Breast epithelium (tissue), 4 donors: ENCODE measurements at places on chromosomes 16 and 17. TPM values are rescaled to one million over a fixed set of nuclear protein-coding genes. Genes with fewer than 3 reads are reported as not detected.

The ARHGAP44 gene
- 2.4 TPM for total RNA-seq

The RRAD gene
- 8.0 TPM for total RNA-seq

The PIP4K2B gene
- total RNA-seq = 43.6 TPM

The CHD9NB gene
- 16.4 TPM for total RNA-seq

The P3H4 gene
- 14.9 TPM for total RNA-seq

The DNAH3 gene
- total RNA-seq = not detected

The SRL gene
- total RNA-seq = 0.32 TPM

The TPSG1 gene
- total RNA-seq = not detected

The SLC12A3 gene
- not detected for total RNA-seq

The MYH1 gene
- not detected for total RNA-seq

The UTS2R gene
- not detected for total RNA-seq
